ENCODE measurements at places on chromosomes 4 and X. TPM values are rescaled to one million over a fixed set of nuclear protein-coding genes. Genes with fewer than 3 reads are reported as not detected.

The MAGIX gene
- 1.0 TPM for total RNA-seq

The PDCL2 gene
- total RNA-seq, result not detected

The LAP3 gene
- 63.5 TPM for total RNA-seq

The FRMPD4 gene
- total RNA-seq, result not detected

The TMEM255A gene
- total RNA-seq, result 0.30 TPM

The NDST3 gene
- total RNA-seq, result not detected

The SPARCL1 gene
- total RNA-seq, result not detected

The SERPINA7 gene
- total RNA-seq, result not detected

The SOWAHB gene
- total RNA-seq, result not detected

The SORCS2 gene
- not detected for total RNA-seq

The IL2 gene
- 0.76 TPM for total RNA-seq

The TMEM144 gene
- 0.50 TPM for total RNA-seq

The FAT1 gene
- total RNA-seq, result not detected

The COL4A6 gene
- total RNA-seq, result not detected

The NALF2 gene
- total RNA-seq, result 0.13 TPM

The TMEM150C gene
- total RNA-seq, result 0.15 TPM

The JADE3 gene
- total RNA-seq, result 0.50 TPM

The POU3F4 gene
- total RNA-seq, result not detected

The SSX2B gene
- total RNA-seq, result not detected

The CPZ gene
- not detected for total RNA-seq

The GPRASP2 gene
- 0.82 TPM for total RNA-seq

The GPC3 gene
- total RNA-seq, result 0.20 TPM

The RNF4 gene
- 117 TPM for total RNA-seq

The CTAG2 gene
- total RNA-seq, result not detected

The MAGEA4 gene
- total RNA-seq, result not detected

The CPE gene
- not detected for total RNA-seq

The TMEM47 gene
- not detected for total RNA-seq

The HSFX2 gene
- total RNA-seq, result not detected

The FATE1 gene
- not detected for total RNA-seq

The IL21 gene
- total RNA-seq, result 0.91 TPM

The IQSEC2 gene
- total RNA-seq, result 1.9 TPM

The HNRNPH2 gene
- 43.2 TPM for total RNA-seq

The P2RY4 gene
- not detected for total RNA-seq

The GPM6B gene
- not detected for total RNA-seq

The SPACA5 gene
- total RNA-seq, result not detected

The MRPL1 gene
- 15.4 TPM for total RNA-seq

The PLAC8 gene
- 182 TPM for total RNA-seq

The TXLNG gene
- total RNA-seq, result 21.7 TPM

The FHIP1A gene
- 1.3 TPM for total RNA-seq

The INTU gene
- total RNA-seq, result not detected

The CXCL1 gene
- 0.31 TPM for total RNA-seq

The MRFAP1 gene
- total RNA-seq, result 158 TPM

The POLA1 gene
- 7.7 TPM for total RNA-seq

The ZMAT1 gene
- total RNA-seq, result 18.0 TPM

The XPNPEP2 gene
- 0.83 TPM for total RNA-seq

The GBA3 gene
- not detected for total RNA-seq

The TKTL2 gene
- not detected for total RNA-seq
